ENCODE measurements at places on chromosomes 6 and 20.

- DNase-seq, result no peak
Observed at GRCh38 chr20:10853176-10853575, 179.4 kb upstream of the JAG1 start.

GRCh38 chr20:23349338-23350195 is 1.0 kb upstream of the NXT1 start:
- peak; percentile 62 for DNase-seq

DNA sequence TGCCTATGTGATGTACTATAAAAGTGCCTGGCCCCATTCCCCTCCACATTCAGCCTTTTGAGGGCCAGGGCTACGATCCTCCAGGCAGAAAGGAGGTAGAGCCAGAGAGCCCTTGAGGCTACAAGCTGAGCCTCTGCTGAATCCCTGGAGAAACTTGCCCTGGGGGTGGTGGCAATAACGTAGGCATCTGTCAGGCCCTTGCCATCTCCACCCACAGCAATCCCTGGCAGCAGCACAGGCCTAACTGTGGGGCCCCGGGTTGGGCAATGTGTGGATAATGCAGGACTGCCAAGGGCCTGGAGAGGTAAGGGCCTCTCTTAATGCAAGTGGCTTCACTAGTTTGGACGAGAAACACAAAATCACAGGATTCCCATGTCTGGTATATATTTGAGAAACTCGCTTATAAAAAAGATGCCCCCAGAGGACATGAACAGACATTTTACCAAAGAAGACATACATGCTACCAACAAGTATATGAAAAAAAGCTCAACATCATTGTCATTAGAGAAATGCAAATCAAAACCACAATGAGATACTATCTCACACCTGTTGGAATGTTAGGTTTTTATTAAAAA is 99.0 kb downstream of the QRSL1 start:
- DNase-seq, result no peak

GRCh38 chr6:127518191-127518709 is 885 bp downstream of the MTCL3 start:
- DNase-seq, result no peak

GRCh38 chr20:3686867-3687321 is 5.1 kb upstream of the ADAM33 start:
- no peak for DNase-seq

Data from GM12891 (cell line).